Right forelimb (tissue), 1 donor: ENCODE measurements at places on chromosomes 6 and 20.
A peak's percentile ranks its signal among the peaks of the same experiment; 100 is the strongest.

DNA sequence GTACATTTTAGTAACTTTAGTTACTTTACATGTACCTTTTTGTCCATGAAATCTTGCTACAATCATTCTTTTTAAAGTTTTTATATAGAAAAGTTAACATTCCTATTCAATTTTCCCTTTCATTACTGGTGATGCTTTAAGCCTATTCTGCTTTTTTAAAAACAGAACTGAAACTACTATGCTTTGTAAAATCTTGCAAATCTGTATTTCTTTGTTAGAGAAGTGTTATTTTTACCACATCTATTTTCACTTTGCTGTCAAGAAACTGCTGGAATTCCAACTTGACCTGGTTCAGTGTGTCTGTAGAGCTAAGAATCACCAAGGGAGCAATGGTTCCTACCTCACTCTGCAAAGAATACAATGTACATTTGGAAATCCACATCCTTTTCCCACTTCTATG lies 21.8 kb upstream of the SAMD5 start:
- DNase-seq, result no peak

DNA sequence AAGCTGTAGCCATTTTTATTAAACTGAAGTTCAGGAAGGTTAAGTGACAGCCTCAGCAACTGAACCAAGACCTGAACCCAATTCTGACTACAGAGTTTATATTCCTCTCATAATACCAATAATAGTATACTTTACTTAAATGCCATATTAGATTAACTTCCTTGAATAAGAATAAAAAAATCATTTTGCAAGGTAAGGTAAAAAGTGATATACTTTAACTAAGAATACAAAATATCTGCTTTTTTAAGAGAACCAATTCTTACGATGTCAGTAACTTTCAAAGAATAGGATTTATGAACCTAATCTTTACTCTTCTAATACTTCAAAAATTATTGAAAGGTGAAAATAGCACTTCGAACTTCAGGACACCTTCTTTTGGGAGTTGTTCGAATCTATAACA lies 3.7 kb downstream of the RAD21L1 start:
- DNase-seq, result no peak

GRCh38 chr6:34383161-34383631 lies 9.3 kb downstream of the NUDT3 start:
- DNase-seq, result no peak

GRCh38 chr20:52497731-52498130 lies 306.2 kb upstream of the ZFP64 start:
- DNase-seq, result no peak

- no peak for DNase-seq
These were observed 92.4 kb upstream of the B3GAT2 start for GRCh38 chr6:71049198-71049770.

GRCh38 chr6:161023316-161023715 lies 31.7 kb downstream of the MAP3K4 start:
- DNase-seq, result no peak

DNA sequence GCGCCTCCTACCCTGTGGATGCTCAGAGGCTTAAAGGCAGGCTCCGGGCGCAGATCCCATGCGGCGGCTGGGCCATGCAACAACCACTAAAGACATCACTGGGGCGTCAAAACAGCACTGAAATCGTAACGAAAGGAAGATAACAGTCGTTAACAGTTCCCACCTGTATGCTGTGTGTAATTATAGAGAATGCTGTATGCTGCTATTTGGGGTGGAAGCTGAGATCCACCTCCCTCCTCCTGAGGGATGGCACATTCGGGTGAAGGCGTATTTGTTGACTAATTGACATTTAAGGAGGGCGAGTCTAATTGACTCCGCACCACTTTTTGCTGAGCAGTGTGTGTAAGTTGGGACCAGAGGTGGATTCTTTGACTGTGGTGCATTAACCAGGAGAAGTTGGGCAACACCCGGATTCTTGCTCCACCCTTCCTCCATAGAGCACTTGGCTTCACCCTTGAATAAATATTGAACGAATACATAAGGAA lies 687 bp downstream of the SLC35A1 start:
- DNase-seq, result peak; percentile 45

- no peak for DNase-seq
These were observed 11.2 kb downstream of the CYB5R4 start for GRCh38 chr6:83870649-83871048.
